ENCODE measurements at places on chromosomes 12 and 14.

DNA sequence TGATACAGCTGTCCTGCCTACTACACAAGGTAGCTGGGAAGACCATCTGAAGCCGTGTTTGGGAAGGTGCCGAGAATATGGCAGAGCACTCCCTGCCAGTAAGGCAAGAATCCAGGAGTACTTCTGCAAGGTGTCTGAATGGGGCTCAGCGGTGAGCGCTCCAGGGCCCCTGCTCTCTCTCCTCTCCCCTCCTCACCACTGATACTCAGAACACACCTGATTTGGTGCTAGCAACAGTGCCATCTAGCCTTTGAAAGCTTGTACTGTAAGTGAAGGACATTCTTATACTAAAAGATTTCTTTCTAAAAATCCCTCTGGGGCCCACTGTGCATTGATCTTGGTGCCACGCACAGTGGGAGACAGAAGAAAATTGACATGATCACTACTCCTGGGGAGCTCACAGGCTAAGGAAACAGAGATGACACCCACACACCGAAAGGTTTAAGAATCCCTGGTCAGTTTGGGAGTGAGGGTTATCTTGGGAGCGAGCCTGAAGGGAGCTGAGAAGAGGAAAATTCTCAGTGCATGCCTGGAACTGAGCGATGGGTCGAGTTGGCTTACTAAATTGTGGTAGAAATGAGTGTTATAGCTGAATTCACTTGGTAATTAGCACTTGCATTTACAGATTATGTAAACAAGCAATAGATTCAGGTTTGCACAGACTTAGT lies 216.9 kb downstream of the NTF3 start:
- no peak for DNase-seq
- H3K4me3 ChIP-seq, result no peak overlapping the region
- no peak overlapping the region for H3K27ac ChIP-seq
- H3K27me3 ChIP-seq, result peaks cover 21% of the 10 kb centered on the region

- DNase-seq, result no peak
- no peak overlapping the region for H3K4me3 ChIP-seq
- no peaks in the 10 kb centered on the region for H3K27me3 ChIP-seq
- H3K4me1 ChIP-seq, result no peaks in the 10 kb centered on the region
- peaks cover 30% of the 10 kb centered on the region for H3K36me3 ChIP-seq
These were observed 39.4 kb upstream of the BBS10 start for GRCh38 chr12:76387614-76388013.

GRCh38 chr14:75648066-75648838 lies 12.4 kb downstream of the ERG28 start:
- no peak for DNase-seq
- H3K4me3 ChIP-seq, result no peak overlapping the region
- H3K27me3 ChIP-seq, result no peaks in the 10 kb centered on the region
- H3K36me3 ChIP-seq, result peaks cover 24% of the 10 kb centered on the region

- H3K4me3 ChIP-seq, result no peak overlapping the region
- H3K27ac ChIP-seq, result no peak overlapping the region
- no peaks in the 10 kb centered on the region for H3K4me1 ChIP-seq
- H3K27me3 ChIP-seq, result peaks cover 5% of the 10 kb centered on the region
- DNase-seq, result no peak
These were observed 239.1 kb upstream of the ARID2 start for GRCh38 chr12:45490232-45490881.

- no peaks in the 10 kb centered on the region for H3K36me3 ChIP-seq
- no peak overlapping the region for H3K4me3 ChIP-seq
- H3K4me1 ChIP-seq, result peaks cover 5% of the 10 kb centered on the region
- H3K27me3 ChIP-seq, result peaks cover 33% of the 10 kb centered on the region
- DNase-seq, result no peak
These were observed 8.1 kb upstream of the ATL1 start for GRCh38 chr14:50551877-50552276.

DNA sequence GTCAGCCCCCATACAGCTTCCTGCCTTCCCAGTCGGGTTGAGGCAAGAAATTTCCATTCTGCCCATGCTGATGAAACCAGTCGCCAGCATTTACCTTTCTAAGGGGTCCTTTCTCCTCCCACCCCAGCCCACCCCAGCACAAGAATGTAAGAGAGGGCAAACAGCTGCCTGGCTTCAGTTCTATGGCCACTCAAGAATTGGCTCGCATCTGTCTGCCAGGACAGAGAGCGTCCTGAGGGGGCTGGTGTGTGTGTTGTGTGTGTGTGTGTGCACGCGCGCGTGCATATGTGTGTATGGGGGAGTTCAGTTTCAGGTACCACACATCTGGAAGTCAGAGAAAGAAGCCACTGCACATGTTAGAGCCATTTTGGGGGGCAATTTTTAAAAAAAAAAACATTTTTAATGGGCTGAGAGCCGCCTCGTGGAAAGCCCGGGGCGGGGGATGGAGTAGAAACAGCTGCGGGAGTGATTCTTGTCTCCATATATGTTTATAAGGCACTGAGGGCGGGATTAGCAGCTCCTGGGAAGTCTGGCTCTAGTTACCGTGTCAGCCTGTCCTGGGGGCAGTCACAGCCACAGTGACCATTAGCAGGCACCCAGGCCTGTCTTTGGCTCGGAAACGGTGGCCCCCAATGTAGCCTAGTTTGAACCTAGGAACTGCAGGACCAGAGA lies at the start of gene WNT5B:
TSS of gene WNT5B (plus strand) at position 566 of the 672 bp plus-strand sequence. CDS start 2,124 bp downstream, outside the sequence.
- H3K4me1 ChIP-seq, result peaks cover 25% of the 10 kb centered on the region
- DNase-seq, result no peak
- no peaks in the 10 kb centered on the region for H3K36me3 ChIP-seq

DNA sequence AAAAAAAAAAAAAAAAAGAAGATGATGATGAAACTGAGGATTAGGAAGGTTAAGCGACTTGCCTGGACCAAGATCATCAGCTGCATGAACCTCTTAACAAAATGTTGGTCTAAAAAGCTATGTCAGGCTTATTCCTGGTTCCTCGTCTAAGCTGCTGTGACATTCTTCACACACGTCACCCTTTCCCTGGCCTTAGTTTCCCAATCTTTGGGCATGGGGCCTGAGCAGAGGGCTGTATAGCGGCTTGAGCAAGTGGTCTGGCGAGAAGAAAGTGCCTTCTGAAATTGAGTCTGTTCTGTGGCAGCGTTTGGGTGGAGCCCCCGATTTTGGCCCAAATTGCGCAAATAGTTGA lies 58.7 kb upstream of the CCND2 start:
- no peaks in the 10 kb centered on the region for H3K36me3 ChIP-seq
- H3K27ac ChIP-seq, result peak overlapping the region; percentile 98
- H3K27me3 ChIP-seq, result no peaks in the 10 kb centered on the region
- H3K4me3 ChIP-seq, result peak overlapping the region; percentile 81
- no peak for DNase-seq

- H3K27ac ChIP-seq, result no peak overlapping the region
- peaks cover 5% of the 10 kb centered on the region for H3K27me3 ChIP-seq
- H3K4me3 ChIP-seq, result no peak overlapping the region
These were observed 11.6 kb downstream of the DLK1 start for GRCh38 chr14:100738269-100738691.

DNA sequence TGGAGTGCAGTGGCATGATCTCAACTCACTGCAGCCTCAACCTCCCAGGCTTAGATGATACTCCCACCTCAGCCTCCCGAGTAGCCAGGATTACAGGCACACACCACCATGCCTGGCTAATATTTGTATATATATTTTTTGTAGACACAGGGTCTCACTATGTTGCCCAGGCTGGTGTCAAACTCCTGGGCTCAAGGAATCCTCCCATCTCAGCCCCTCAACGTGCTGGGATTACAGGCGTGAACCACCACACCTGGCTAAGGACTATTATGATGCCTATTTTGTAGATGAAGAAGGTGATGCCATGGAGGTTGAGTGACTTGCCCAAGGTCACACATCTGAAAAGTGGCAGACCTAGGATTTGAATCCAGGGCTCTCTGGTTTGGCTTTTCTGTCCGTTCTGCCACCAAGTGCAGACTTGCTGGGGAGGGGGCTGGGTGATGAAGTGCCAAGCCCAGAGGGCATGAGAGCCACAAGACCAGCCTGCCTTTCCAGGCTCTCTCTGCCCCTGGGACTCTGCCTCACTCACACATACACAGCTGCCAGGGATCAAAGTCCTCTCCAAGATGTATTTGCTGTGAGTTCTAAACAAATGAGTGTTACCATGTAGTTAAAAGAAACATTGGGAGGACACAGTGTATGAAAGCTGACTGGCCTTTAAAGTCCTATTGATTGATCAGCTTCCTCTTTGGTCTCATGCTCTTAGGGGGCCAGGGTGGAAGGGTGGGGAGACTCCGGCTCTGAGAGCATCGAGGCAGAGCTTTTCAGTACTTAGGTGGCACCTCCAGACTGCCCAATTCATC lies 21.3 kb upstream of the RBM19 start:
- no peaks in the 10 kb centered on the region for H3K36me3 ChIP-seq
- H3K4me3 ChIP-seq, result no peak overlapping the region
- H3K27ac ChIP-seq, result no peak overlapping the region
- H3K4me1 ChIP-seq, result no peaks in the 10 kb centered on the region
- no peak for DNase-seq

DNA sequence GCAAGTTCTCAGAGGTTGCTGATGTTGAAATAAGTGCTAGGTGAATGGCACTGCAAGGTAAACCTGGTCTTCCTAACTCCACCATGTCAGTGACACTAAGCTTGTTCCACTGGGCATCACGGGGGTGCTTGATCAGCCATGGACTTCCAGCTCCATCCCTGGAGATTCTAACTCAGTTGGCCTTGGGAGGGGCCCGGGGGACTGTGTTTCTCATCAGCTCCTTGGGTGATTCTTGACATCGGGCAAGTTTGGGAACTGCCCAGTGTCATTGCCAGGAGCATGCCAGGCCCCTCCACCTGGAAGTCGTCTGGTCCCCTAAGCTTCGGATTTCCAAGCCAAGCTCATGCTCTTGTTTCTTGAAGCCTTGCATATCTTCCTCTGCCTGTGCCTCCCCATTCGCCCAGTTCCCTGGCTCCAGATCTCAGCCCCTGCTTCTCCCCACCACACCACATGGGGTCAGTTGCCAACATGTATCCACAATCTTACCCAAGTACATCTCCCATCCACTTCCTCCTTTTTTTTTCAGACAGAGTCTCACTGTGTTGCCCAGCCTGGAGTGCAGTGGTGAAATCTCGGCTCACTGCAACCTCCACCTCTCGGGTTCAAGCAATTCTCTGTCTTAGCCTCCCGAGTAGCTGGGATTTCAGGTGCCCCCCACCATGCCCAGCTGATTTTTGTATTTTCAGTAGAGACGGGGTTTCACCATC lies 30.7 kb upstream of the RFLNA start:
- no peak overlapping the region for H3K4me3 ChIP-seq
- no peak for DNase-seq
- H3K27ac ChIP-seq, result no peak overlapping the region

- H3K36me3 ChIP-seq, result peaks cover 7% of the 10 kb centered on the region
- H3K4me3 ChIP-seq, result peak overlapping the region; percentile 68
- H3K27me3 ChIP-seq, result peaks cover 3% of the 10 kb centered on the region
- DNase-seq, result no peak
- H3K27ac ChIP-seq, result no peak overlapping the region
These were observed 79.2 kb upstream of the NCOR2 start for GRCh38 chr12:124646385-124647230.

DNA sequence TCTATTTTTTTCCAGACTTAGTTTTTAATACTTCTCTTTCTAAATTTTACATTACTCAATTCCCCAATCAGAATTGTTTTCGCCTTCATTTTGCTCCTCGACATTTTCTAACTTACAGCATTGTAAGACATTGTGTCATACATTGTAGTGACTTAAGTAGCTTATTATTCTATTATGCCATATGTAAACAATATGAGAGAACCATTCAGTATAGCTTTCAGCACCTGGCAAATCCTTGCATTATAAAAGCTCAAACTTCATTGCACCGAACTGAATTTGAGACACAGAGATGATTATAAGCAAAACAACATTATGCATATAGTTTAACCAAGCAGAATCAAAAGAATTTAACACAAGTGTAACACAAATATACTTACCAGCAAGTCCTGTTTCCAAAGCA lies 46.8 kb downstream of the EXOC5 start:
- DNase-seq, result no peak
- H3K27ac ChIP-seq, result no peak overlapping the region
- H3K27me3 ChIP-seq, result no peaks in the 10 kb centered on the region
- H3K36me3 ChIP-seq, result peaks cover 38% of the 10 kb centered on the region

GRCh38 chr12:93380480-93381121 lies 2.9 kb downstream of the NUDT4 start:
- H3K4me1 ChIP-seq, result peaks cover 59% of the 10 kb centered on the region
- no peak overlapping the region for H3K27ac ChIP-seq
- H3K27me3 ChIP-seq, result no peaks in the 10 kb centered on the region
- H3K4me3 ChIP-seq, result peak overlapping the region; percentile 50
- no peaks in the 10 kb centered on the region for H3K36me3 ChIP-seq

DNA sequence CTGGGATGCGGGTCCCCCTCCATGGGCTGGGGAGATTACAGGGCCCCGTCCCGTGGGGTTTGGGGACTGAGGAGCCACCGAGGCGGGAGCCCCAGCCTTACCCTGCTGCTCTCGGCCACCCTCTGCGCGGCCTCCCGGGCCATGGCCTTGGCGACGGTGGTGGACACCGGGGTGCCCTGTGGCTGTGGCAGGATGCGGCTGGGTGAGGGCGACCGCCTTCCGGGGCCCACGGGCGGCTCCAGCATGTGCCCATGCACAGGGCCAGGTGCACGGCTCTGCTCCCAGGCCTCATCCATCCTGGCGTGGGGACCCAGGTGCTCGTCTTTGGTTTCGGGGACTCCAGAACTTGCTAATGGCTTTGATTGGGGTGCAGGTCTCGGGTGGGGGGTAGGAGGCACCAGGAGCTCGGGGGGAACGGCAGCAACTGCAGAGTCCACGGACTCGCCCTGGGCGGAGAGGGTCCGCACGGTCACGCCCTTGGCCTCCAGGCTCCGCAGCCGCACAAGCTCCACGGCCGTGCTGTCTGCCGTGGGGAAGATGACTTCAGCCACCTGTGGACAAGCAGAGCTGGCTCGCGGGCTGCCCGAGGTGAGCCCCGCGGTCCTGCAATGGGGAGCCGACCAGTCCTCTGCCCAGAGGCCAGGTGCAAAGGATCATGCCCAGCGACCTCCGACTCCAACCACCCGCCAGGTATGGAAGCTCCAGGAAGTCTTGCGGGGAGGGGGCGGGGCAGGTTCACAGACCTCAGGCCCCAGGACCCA lies 99.2 kb downstream of the PIWIL1 start:
- no peaks in the 10 kb centered on the region for H3K27me3 ChIP-seq
- no peak for DNase-seq
- H3K4me3 ChIP-seq, result no peak overlapping the region
- H3K27ac ChIP-seq, result no peak overlapping the region
- H3K36me3 ChIP-seq, result no peaks in the 10 kb centered on the region
- H3K4me1 ChIP-seq, result peaks cover 1% of the 10 kb centered on the region
